ENCODE measurements at places on chromosomes 4 and X.

- no peak for DNase-seq
Measured at GRCh38 chr4:79088946-79089691, 149.9 kb upstream of the PAQR3 start.

GRCh38 chr4:189162888-189163287 is 777.8 kb upstream of the FRG1 start:
- no peak for DNase-seq

GRCh38 chr4:127606823-127607222 is 25.9 kb upstream of the INTU start:
- no peak for DNase-seq

DNA sequence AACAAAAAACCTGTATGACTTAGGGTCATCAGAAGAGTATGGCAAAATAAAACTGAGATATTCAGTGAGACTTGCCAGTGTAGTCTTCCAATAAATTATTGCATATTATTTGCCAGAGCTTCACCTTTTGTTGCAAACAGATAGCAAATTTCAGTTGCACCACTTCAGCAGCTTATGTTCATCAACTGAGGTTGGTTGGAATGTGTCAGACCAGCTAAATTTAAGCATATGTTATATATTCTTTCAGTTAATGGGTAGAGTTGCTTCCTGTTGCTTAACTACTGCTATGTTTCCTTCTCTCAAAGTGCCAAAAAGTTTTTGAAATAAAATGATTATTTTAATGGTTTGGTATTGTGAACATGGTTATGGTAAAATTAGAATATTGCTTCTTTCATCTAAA is 61.5 kb downstream of the GALNT7 start:
- no peak for DNase-seq

GRCh38 chrX:65723706-65724105 is 56.3 kb downstream of the MSN start:
- DNase-seq: no peak

DNA sequence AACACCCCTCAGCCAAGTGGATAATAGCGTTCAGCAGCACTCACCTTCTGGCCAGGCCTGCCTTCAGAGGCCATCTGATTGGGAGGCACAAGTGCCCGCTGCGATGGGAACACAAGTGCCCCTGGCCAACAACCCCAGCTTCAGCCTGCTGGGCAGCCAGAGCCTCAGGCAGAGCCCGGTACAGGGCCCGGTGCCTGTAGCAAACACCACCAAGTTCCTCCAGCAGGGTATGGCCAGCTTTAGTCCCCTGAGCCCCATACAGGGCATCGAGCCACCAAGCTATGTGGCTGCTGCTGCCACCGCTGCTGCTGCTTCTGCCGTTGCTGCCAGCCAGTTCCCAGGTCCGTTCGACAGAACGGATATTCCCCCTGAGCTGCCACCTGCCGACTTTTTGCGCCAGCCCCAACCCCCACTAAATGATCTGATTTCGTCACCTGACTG is 55.9 kb upstream of the MTM1 start:
- DNase-seq: no peak

DNA sequence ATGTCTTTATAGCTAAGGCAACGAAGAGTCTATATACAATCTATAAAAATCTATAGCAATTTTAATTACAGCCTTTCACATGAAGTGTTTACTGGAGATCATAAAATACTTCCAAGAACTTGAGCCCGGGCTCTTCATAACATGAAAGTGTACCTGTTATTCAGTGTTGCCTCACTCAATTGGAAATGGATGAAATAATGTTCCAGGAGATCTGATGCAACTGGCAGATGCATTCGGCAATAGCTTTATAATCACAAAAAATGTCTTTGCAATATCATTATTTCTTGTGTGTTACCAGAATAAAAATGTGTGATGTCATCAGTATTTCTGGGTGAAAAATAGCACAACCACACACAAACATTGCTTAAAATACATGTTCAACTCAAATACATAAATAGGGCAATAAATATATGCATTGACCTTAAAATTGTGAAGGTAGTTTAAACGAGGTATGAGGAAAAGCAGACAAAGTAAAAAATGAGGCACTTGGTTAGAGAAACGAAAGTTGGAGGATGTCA is 1266.8 kb upstream of the PCDH7 start:
- DNase-seq: no peak

GRCh38 chr4:149031399-149031798 is 589.2 kb upstream of the NR3C2 start:
- no peak for DNase-seq

DNA sequence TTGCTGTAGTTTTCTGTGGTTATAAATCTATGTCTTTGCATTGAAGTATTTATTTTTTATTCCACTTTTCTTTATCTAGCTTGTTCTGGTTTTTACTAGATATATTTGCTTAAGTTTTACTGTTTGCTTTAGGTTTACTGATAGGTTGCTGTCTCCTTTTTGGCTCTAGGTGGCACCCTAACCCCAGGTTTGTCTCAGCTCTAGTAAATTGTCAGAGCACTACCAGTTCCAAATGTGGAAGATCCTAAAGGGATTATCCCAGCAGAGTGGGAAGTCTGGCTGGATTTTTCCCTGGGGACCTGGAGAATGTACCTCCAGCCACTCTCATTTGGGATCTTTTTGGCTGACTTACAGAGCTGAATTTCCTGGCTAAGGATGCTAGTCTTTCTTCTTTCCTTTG is 106.1 kb downstream of the PBDC1 start:
- no peak for DNase-seq

- no peak for DNase-seq
Measured at GRCh38 chr4:63937961-63938360, 471.3 kb downstream of the TECRL start.

GRCh38 chr4:110515676-110516075 is 39.7 kb downstream of the ENPEP start:
- DNase-seq: peak; percentile 17

DNA sequence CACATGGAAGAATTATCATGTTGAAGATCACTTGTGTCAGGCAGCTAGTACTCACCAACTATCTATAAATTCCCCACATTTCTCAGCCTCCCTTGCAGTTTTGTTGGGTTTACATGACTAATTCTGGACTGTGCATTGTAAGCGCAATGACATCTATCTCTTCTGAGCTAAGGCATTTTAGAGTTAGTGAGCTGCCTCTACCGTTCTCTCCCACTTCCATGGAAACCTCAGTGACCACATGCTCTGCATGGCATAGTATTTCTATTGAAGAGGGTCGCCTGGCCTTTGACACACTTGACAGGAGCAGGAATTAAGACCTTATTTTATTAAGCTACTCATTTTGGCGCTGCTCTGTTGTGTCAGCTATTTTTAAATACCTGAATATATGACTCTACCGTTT is 67.5 kb upstream of the NPY2R start:
- no peak for DNase-seq

DNA sequence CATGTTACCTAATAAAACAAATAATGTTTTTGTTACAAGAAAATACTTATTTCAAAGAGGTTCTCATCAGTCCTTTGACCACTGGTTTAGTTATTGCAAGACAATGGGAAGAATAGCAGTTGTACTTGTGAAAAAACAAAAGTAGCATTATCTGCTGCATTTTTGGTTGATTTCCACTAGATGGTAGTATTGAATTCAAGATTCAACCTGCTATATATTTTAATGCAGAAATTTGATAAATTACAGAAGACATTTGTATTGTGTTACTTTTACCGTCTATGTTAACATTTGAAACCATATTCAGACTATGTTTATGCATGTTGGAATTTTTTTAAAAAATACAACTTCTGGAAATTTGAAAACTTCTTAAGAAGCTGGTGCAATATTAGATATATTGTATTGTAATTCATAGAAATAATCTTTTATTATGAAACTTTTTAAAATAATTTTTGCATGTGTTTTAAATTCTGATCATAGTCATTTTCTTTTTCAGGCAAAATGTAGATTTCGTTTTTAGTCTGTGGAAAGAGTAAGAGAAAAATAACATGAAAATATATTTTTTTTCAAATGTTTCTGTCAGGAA is 56.4 kb downstream of the SPCS3 start:
- no peak for DNase-seq

- no peak for DNase-seq
Measured at GRCh38 chrX:77786365-77786680, 307 bp upstream of the ATRX start.

DNA sequence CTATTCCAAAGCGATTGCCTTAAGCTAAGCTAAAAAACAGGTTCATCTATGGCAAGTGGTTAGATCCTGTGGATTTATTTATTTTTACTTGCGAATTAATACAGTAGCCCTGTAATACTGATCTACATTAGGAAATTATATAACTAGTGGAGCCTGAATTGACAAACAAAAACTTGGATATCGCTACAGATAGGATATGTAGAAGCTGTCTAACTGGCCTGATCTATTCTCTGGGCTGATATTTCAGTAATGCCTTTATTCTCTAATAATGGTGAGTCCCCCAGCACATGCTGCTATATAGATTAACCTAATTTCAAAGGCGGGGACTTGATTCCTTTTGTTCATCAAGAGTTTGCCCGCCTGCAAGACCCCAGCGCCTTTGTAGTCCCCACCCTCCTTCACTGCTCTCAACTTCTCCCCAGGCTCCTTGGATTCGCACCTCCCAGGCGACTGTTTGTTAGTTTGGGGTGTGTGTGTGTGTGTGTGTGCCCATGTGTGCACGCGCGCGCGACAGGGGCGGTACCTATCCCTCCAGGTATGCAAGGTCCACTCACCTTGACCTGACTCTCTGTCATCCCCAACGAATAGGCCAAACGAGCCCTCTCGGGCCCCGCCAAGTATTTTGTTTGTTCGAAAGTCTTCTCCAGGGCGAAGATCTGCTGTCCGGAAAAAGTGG is 3.8 kb downstream of the NKX6-1 start:
- no peak for DNase-seq

DNA sequence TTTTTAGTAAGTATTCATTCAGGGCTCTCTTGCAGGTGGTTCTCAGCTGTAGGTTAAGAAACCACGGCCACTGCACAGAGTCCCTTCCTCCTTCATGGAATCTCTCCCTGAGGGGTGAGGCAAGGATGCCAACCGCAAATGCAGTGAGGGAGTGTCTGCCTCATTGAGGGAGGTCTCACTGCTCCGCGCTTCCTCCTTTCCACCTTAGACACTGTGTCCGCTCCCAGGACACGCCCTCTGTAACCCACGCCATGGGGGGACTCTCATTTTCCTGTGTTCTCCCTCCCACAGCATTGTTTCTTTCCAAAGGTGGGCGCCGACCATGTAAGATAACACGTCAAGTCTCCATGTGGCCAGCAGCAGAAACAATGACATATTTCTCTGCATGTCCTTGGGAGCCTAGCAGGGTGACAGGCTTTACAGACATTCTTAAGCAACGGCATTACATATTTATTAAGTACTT is 63.2 kb downstream of the SEPSECS start:
- no peak for DNase-seq

DNA sequence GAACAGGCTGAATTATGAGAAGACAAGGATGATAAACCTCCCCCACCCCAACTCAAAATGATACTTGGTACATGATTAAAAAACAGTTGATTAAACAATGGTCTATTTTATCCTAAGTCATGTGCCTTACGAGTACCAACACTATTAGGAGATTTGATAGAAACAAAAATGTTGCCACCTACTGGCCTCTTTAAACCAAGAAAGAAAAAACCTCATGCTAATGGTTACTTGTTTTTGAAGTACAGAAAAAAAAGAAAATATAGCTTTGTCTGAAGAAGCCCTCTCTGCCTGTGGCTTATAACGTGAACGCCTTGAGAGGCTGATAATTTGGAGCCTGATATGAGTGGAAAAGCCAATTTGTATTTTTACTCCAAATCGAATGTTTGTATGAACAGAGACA is 538.2 kb downstream of the DMD start:
- DNase-seq: no peak

DNA sequence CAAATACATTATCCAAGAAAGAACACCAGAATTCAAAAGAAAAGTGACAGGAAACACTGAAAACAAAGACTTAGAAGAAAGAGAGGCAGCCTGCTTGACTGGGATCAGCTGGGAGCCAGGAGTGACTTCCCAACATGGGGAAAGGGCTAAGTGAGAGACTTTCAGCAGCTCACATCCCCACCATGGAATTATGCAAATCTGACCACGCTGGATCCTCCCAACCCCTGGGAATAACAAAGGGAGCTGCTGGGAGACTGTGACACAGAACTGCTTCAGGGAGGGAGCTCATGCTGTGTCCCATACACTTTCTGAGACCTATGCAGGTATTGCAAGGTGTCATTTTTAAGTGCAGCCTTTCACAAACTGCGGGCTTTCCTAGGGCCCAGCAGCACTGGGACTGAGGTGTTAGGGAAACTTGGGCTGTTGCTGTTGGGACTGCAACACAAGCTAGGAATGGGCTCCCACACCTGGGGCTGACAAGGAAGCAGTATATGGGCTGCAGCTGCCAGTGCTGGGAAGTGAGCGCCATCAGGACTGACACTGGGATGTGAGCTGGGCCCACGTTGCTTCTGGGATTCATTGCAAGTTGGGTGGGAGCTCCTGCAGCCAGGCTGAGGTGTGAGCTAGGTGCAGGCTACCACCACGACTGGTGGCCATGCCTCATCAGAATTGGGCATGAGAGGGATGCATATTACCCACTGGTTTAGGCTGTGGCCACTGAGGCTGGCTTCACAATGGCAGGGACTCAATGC is 139.1 kb downstream of the KDR start:
- no peak for DNase-seq

DNA sequence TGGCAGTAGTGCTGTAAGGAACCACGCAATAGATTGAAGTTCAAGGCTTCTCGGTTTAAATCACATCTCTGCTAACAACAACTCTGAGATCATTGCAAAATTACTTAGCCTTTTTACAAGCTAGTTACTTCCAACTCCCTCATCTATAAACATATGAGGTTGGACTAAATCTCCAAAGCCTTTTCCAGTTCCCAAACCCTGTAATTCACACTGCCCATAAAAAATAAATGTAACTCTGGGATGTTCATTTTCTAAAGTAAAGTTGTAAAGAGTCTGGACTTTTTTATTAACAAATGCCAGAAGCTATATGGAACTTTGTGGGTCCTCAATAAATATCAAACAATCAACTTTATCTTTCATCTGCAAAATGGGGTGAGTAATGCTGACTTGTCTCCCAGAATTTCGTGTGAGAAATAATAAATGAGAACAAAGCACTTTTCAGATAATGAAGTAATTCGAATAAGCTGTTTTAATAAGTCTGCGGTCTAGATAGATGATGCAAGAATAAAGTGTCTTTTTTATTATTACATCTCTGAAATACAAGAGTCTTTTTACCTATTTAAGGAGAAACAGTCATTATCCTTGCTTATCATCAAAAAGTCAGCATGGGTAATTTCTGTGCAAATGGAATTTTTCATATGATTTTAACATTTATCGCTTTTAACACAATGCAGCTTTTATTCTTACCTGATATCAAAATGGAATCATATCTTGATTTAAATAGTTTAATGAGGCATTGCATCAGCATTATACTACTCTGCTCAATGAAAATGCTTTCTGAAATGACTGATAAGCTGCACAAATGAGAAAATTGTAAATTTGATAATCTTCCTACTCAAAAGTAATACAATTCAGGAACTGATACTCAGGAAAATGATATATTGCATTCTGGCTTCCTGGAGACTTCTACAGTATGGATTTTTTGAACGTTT is 252.6 kb downstream of the BANK1 start:
- DNase-seq: no peak

GRCh38 chr4:7938609-7939376 is 868 bp downstream of the AFAP1 start:
- DNase-seq: peak; percentile 44

Measured in activated T-cell treated with anti-CD3 and anti-CD28 coated beads, Interleukin-2, amount 50 U/mL, for 1 hour (primary cell).